ENCODE measurements at places on chromosomes 6 and 20.
A peak's percentile ranks its signal among the peaks of the same experiment; 100 is the strongest.

DNA sequence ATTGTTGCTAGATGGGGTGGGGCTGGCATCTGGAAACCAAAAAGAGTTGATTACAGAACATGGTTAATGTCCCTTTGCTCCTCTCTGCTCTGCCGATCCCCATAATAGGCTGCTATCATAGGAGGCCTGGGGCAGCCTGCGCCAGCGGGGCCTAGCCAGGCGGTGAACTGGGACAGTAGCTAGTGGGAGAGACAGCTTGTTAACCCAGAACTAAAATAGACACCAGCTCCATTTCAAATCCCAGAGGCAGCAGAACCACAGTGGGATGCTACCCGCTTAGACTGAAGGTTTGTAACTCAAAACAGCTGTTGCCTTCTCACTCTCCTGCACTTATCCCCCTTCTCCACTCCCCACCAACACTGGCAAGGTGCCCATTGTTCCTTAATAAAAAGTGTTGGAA, 98.5 kb downstream of the SSR1 start:
- DNase-seq: no peak

GRCh38 chr6:149834513-149835481, 29.4 kb downstream of the LRP11 start:
- DNase-seq: peak; percentile 85

- DNase-seq: no peak
Measured at GRCh38 chr20:18995455-18995854, 181.9 kb downstream of the SCP2D1 start.

DNA sequence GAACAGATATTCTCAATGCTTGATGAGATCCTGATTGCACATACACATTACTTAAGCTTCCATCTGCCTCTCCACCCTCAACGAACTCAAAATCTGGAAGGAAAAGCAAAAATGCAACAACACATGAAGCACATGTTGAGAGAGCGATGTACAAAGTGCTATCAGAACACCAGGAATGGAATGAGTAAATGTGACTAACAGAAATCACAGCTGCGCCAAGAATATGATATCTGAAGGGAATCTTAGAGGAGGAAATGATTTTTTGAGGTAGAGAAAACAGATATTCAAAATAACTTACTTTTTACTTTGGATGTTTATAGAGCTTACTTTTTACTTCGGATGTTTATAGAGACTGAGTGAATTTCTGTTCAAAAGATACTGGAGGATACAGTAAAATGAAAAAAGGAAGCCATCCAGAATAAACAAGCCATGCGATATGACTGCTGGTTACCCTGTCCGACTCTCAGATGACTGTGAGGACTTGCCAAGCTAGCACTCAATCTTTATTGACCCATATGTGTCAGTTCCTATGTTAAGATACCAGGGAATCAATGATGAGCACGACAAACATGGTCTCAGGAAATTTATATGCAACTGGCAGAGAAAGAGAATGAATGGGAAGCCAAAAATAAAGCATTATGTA, 102.0 kb downstream of the SMLR1 start:
- no peak for DNase-seq

- DNase-seq: no peak
Measured at GRCh38 chr6:43286980-43287716, 10.9 kb upstream of the SLC22A7 start.

DNA sequence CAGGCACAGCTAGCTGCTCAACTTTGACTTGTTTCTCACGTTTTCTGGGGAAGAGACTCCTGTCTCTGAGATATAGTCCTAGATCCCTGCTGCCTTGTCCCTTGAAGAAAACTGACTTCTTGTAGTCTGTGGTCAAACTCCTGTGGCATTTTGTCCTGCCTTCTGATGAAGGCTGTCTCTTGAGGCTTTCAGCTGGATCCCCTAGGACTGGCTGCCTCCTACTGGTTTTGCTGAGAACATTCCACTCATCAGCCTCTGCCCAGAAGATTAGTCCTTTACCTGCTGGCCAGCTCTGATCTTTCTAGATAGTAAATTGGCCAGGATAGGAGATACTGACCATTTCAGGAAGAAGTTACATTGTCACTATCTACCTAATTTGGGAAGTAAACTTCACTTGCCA, 71.9 kb upstream of the CNR1 start:
- peak; percentile 36 for DNase-seq

GRCh38 chr6:20110478-20110877, 101.8 kb downstream of the MBOAT1 start:
- no peak for DNase-seq

- no peak for DNase-seq
Measured at GRCh38 chr6:33935439-33936080, 131.8 kb upstream of the MLN start.

DNA sequence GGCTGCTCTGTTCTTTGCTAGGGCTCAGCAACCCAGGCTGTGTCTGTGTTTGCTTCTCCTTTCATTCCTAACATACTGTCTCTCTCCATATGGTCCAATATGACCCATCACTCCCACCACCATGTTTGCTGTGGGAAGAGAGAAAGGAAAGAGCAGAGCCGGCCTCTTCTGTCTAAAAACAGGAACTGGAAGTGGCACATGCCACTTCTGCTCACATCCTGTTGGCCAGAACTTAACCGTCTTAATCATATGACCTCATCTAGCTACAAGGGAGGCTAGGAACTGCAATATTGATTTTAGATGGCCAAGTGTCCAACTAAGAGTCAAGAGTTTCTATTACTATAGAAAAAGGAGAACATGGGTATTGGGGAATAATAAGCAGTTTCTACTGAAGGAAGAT, 212.5 kb upstream of the CHD6 start:
- DNase-seq: peak; percentile 15

- no peak for DNase-seq
Measured at GRCh38 chr6:52423971-52424381, 3.8 kb downstream of the EFHC1 start.

- peak; percentile 3 for DNase-seq
Measured at GRCh38 chr6:84151669-84152068, 75.8 kb downstream of the CEP162 start.

- no peak for DNase-seq
Measured at GRCh38 chr6:26016245-26016962, 53.8 kb downstream of the TRIM38 start.

DNA sequence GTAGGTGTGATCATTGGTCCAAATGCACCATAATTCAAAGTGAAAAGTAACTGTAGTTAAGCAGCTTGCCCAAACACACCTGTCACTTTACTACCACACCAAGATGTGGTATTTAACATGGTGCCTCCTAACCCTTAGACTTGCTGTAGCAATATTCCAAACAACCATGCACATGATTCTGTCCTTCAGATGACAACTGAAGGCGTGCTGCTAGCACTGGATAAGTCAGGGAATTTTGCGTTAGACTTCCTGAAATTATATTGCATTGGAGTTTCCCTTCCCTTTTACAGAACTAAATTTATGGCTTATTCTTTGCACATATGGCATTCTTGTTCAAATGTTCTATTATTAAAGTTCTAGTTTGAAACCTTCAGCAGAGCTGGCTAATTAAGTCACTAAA, 106.2 kb downstream of the ARHGAP18 start:
- no peak for DNase-seq

DNA sequence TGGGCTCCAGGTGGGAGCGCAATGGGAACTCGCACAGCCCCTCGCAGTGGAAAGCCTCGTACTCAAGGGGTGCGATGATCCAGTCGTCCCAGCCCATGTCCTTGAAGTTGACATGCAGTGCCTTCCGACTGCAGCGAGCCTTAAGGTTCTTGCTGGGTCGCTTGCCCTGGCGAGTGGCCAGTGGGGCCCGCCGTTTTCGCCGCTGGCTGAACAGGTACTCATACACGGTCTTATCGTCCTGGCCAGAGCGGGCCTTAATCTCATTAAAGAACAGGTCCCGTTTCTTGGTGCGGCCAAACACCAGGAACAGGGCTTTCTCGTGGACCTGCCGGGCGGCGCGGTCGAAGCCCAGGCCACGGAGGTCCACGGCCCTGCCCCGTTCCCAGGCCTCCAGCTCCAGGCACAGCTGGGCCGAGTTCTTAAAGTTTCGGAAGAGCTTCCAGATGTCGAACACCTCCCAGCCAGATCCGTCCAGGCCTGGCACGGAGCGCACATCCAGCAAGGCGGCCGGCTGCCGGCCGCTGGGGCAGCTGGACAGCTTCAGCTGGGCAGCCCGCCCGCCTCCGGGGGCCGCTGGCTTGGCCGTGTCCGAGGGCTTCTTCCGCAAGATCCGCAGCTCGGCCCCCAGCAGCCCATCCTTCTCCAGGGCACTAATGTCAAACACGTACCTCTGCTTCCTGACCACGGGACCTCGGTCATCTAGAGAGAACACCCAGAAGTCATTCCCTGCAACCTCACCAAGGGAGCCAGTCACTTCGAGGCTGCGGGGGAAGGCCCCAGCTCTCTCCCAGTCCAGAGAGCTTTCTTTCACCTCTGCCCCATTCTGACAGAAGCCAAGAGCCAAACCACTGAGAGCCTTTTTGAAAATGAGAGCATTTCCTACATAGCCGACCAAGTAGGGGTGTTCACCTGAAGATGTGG, 3.7 kb downstream of the GDF5 start:
- DNase-seq: no peak

GRCh38 chr6:84546427-84546914, 217.9 kb downstream of the TBX18 start:
- no peak for DNase-seq

DNA sequence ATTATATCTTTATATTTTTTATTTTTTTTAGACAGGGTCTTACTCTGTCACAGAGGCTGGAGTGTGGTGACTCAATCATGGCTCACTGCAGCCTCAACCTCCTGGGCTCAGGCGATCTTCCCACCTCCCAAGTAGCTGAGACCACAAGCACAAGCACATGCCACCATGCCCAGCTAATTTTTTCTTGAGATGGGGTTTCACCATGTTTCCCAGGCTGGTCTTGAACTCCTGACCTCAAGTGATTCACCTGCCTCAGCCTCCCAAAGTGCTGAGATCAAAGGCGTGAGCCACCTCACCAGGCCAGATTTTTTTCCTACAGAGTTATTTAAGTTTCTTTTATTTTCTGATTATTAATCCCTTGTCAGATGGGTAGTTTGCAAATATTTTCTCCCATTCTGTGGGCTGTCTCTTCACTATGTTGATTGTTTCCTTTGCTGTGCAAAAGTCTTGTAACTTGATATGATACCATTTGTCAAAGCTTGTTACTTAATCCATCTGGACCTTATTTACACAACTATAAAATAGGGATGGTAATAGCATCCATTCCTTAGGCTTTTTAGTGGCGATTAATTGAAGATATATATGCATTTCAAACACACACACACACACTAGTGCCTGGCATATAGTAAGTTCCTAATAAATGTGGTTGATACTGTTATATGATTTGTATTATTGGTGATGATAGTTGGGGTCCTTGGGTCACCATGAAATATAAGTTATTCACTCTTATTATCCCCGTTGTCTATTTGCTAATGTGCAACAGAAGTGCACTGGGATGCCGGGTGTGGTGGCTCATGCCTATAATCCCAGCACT, 187.1 kb downstream of the BCAS1 start:
- DNase-seq: no peak

DNA sequence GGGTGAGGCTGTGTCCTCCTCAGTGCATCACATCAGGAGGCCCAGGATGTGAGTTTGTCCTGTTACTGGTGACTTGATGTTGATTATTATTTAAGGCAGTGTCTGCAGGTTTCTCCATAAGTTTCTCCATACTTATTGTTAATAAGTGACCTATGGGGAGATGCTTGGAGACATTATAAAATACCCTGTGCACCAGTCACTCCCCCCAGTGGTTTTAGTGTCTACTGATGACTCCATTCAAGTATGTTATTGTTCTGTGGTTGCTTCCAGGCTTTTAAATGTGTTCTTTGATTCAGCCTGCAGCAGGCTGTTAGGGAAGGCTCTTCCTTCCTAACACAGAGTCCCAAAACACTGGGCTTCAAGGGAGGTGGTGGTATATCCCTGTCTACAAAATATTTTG, 14.6 kb upstream of the CST3 start:
- no peak for DNase-seq

- DNase-seq: no peak
Measured at GRCh38 chr6:139303185-139303584, 11.4 kb upstream of the TXLNB start.

GRCh38 chr6:136920671-136921380, 1.3 kb upstream of the SLC35D3 start:
- peak; percentile 53 for DNase-seq

- no peak for DNase-seq
Measured at GRCh38 chr6:102389994-102390393, 996.5 kb downstream of the GRIK2 start.

GRCh38 chr6:166704171-166704570, 77.1 kb upstream of the RPS6KA2 start:
- DNase-seq: no peak

DNA sequence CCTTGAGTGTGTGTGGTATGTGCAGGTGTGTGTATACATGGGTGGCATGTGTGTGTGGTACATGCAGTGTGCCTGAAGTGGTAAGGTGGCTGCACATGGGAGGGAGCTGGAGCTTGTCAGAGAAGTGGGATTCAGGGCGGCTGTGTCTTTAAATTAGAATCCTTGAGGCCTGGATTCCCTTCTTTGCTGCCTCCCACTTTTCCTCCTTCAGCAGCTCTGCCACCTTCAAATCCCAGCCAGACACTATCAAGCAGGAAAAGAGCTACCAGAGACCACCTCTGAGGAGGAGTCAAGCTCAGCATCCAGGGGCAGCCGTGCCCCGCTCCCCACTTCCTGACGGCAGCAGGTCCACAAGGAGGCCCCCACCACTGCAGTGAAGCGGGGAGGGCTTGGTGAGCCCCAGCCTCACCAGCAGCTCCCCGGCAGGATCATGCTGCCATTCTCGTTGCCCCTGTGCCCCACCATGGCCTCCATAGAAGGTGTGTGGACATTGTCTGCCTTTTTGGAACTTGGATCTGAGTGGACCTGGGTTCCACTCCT, 131.0 kb upstream of the MLN start:
- no peak for DNase-seq

DNA sequence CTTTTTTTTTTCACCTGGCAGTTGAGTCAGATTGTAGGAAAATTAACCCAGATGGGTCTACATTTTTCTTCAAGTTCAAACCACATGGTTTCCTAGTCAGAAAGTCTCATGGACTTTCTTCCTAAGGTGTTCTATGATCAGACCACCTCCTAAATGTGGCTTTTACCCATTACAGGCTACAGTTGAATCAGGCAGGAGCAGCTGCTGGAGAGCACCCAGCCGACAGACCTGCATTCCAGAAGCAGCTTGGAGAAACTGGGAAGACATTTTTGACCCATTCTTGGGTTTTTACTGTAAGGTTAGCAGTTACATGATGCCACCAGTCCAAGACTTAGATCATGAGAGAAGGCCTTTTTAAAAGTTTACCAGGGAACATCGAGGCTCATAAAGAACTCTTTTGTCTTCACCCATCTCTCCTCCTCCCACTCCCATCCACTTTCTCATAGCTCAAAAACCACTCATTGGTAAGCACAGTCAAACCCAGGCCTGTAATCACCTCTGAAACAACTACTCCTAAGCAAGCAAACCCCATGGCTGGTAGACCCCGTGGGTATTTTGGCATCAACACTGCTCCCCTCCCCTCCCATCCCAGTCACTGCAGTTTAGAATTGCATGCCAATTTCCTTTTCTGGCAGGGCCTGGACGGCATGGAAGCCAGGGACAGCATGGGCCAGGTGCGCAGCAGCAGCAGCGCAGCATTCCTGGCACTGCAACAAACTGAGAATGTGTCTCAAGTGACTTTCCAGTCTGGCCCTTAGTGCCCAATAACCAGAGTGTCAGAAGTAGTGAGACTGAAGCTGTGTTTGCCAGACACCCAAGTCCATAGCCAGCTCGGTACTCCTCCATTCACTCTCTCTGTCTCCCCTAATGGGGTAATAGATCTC, 113.7 kb downstream of the CLIC5 start:
- no peak for DNase-seq

Measured in hematopoietic multipotent progenitor cell treated with erythropoietin and hydrocortisone succinate and interleukin-3 and kit ligand, for 4 days (in vitro differentiated cells).